ENCODE measurements at places on chromosomes 5 and 9.

- no peak for DNase-seq
Measured at GRCh38 chr5:125085797-125086505, 339.5 kb upstream of the ZNF608 start.

- no peak for DNase-seq
Measured at GRCh38 chr5:125847561-125847960, 575.6 kb upstream of the GRAMD2B start.

- DNase-seq = no peak
Measured at GRCh38 chr5:4313138-4313537, 717.5 kb downstream of the IRX1 start.

DNA sequence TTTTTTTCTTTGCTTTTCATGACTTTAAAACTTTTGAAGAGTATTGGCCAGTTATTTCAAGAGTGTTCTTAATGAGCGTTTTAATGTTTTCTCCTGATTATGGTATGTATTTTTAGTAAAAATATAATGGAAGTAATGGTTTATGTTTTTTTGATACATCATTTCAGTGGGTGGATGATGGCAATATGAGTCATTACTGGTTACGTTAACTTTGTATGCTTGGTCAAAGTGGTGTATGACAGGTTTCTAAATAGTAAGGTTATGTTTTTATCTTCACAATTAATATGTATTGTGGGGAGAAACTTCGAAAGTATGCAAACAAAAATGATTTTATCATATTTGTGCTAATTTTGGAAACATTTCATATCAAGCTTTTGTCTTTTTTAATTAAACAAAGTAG, 176.7 kb upstream of the PRDM9 start:
- DNase-seq = no peak

DNA sequence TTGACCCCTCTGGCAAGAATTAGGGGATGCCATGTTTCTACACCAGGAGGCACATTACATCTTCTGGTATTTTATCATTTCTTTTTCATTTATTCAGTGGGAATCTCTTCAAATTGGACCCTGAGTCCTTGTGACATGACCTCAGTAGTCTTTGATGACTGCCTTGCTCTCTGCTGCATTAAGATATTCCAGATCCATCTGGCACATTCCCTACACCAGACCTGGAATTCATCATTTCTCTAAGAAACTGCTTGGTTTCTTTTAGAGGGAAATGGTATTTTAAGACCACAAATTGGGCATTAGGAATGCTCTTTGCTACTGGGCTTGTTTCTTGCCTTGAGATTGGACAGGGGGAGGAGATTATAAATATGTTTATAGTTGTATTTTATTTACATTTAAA, 61.0 kb downstream of the GALNT10 start:
- DNase-seq = no peak

DNA sequence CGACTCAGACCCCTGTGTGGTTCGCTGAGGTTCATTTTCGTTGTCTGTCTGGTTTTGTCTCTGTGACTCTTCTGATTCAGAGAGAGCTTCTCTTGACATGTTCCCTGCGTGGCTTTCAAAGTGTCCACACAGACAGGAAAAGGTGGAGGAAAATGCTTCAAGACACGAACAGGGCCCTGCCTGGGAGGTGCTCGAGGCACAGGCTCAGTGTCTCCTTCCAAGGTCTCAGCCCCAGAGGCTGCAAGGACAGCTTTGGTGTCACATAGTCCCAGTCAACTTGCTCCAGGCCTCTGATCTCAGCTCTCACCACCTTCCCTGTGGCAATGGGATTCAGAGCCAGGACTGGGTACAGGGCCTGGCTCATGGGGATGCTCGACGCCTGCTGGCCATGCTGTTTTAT, 51.6 kb upstream of the SARDH start:
- DNase-seq = no peak

- DNase-seq = no peak
Measured at GRCh38 chr9:71795097-71795813, 26.9 kb upstream of the CEMIP2 start.

DNA sequence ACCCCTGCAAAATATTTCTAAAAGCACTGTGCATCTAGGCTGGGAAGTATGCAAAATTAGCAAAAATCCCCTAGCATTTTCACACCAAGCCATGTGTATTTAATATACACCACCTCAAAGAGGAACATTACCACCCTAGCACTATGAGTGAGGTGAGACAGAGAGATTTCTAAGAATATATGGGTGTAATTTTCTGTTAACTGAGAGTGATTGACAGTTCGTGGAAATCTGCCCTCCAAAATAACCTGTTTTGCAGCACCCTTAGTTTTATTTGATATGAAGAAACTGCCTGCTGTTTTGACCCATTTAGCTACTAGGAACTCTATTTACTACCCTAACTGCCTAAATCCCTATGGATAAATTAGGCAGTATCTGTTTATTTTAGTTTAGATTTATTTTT, 64.2 kb upstream of the CDKN2B start:
- no peak for DNase-seq

GRCh38 chr9:101479338-101480030, 43.9 kb upstream of the ALDOB start:
- no peak for DNase-seq

GRCh38 chr5:10513501-10514442, 50.1 kb upstream of the ANKRD33B start:
- peak; percentile 49 for DNase-seq

DNA sequence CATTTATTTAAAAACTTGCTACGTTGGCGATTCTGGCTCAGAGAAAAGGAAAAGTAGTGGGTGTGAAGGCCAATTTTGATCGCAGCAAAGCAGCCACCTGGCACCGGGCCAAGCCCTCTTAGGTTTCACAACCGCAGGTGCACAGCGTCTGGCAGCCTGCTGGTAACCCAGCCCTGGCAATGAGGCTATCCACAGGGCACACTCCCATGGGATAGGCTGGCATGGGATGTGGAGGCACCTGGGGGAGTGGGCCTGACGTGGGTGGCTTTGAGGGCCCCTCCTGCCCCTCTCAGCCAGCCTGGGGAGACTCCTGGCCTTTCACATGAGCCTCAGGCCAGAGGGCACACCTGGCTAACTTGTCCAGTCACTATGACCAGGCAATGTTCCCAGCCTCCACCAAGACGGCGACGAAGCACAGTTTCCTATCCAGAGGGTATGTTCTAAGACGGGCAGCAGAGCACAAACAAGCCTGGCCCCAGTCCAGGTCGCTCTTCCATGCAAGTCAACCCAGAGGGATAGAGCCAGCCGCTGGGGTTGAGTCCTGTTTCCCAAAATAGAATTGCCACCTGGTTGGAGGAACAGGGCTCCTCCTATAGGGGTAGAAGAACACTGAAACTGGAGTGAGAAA, 19.0 kb downstream of the CMBL start:
- no peak for DNase-seq

DNA sequence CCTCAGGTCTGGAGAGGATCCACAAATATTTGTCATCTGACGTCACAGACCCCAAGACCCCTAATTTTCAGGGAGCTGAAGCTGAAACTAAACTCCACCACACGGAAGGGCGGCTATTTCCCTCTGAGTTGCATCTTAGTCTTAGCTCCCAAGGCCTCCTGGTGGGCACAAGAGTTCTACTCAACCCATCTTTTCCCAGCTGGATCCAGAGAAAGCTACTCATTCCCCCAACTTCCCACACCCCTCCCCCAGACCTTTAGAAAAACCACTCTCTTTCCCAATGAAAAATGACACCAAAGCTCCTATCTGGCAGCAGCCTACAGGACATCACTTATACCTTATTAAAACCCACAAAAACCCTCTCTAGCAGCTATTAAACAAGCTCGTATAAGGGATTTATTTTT, 67.1 kb upstream of the SLC1A1 start:
- no peak for DNase-seq

GRCh38 chr5:83530193-83530592, 58.6 kb downstream of the VCAN start:
- no peak for DNase-seq

DNA sequence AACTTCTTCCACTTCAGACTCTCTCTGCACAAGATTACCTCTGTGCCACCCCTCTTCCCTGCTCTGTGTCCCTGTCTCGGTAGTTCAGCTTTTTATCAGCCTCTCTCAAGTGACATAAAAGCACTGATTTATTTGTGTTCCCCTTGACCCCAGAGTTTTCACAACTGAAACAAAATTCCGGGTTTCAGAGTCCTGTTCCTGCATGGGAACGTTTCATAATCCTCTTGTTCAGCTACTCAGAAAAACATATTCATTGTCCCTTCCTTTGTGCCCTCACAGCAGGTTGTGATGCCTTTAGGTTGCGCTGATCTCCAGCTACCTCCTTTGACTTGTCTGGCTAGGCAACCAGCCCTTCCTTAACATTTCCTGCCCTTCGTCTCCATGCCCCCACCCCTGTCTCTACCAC, 13.7 kb upstream of the ITGA1 start:
- no peak for DNase-seq

DNA sequence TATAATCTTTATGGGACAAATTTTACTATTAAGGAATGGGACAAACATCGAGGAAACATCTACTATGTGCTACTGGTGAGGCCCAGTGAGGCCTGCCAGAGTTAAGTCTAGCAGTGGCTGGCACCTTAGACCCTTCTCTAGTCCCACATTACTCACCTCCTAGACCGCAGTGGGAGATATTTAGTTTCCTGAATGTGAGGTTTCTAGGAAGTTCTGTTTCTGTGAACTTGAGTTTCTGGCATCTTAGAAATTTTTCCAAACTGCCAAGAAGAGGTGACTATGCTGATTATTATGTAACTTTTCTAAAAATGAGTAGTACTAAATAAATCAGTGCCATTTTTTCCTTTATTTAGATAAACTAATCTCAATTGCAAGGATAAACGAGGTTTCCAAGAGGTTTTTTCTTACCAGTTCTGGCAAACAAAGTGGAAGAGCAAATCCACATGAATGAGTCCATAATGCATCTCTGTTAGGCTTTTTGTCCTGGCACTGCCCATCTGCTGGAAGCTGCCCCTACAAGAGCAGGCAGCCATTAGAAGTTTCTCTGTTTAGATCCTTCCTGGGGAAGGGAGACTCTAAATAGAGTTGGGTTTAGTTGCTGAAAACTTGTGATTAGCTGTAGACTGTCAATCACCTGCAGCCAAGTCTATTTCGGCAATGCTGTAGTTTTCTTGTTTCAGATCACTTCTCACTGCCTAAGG, 348.7 kb downstream of the MAN2A1 start:
- no peak for DNase-seq

GRCh38 chr5:53368516-53368915, 111.9 kb upstream of the FST start:
- DNase-seq = no peak

- no peak for DNase-seq
Measured at GRCh38 chr9:36802201-36802920, 229.7 kb downstream of the MELK start.

DNA sequence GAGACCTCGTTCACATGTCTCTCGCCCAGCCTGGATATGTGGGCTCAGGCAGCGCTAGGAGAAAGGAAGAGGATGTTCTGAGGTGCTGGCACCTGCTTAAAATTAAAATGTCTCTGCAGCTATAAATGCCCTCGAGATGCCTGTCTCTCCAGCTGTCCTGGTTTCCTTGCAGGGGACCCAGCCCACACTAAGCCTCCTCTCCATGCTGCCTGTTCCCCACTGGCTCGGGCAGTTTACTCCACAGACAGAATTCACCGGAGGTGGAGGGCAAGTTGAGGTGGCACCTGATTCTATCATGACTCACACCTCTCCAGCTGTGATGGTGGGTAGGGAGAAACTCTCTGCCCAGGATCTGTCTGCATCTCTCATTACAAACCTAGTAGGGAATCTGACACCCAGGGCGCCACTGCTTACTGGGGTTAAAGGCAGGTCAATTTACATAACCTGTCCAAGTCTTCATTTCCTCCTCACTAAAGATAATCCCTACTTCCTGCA, 420.9 kb downstream of the SPOCK1 start:
- DNase-seq = no peak

- no peak for DNase-seq
Measured at GRCh38 chr9:112348257-112349007, 15.0 kb upstream of the PTBP3 start.

- DNase-seq = peak; percentile 48
Measured at GRCh38 chr9:34591248-34591916, 1.9 kb upstream of the CNTFR start.

GRCh38 chr5:56871777-56872176, 37.6 kb upstream of the SETD9 start:
- no peak for DNase-seq

DNA sequence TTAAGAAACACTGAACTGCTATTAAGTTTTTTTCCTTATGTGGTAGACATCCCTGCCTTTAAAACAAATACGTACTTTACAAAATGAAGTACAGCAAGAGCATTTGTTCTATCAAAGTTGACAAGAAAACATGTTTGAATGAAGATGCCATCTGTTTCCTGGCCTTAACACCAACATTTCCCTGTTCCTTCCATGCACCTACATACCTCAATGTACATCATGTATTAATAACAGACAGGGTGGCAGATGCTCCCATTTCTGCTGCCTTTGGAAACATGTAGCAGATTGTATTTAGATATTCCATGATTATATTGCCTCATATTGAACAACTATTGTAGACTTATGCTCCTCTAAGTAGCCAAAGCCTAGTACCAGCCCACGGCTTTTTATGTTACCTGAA, 104.4 kb downstream of the PJA2 start:
- DNase-seq = no peak

DNA sequence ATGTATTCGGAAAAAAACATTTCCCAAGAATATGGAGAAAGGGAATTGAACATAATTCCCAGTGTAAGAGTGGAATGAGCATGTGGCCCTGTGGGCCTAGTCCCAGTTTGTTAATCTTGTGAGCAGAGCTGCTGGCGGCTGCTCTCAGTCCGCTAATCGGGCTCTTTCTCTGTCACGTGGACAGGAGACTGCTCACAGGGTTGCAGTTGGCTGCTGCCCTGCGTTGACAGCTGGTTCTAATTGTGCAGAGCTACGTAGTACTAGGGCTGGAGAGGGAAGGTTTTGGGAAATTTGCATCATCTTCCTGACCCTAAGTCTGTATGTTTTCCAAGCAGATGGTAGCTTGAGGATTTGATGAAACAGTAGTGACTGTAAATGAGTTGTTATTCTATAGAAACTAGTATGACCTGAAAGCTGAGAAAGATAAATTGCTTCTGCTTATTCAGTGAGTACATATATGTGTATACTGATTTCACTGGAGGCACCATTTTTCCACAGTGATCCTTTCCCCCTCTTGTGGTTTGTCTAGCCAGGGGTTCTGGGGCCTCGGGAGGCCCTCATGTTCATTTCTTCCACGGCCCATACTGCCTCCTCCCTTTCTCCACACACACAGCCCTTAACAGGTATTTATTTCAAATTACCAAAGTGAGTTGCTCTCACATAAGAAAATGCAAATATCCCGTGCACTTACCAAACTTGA, 100.6 kb downstream of the ANGPTL2 start:
- DNase-seq = no peak

GRCh38 chr9:15244001-15244441, 63.0 kb downstream of the TTC39B start:
- no peak for DNase-seq

Measured in Kasumi-1 (cell line).